Activated T-helper 1 cell treated with Interleukin-2 at 50 U/mL for 16 hours (primary cell): ENCODE measurements at places on chromosomes 4 and X.

- DNase-seq: no peak
Measured at GRCh38 chrX:141669689-141670088, 28.9 kb downstream of the SPANXD start.

DNA sequence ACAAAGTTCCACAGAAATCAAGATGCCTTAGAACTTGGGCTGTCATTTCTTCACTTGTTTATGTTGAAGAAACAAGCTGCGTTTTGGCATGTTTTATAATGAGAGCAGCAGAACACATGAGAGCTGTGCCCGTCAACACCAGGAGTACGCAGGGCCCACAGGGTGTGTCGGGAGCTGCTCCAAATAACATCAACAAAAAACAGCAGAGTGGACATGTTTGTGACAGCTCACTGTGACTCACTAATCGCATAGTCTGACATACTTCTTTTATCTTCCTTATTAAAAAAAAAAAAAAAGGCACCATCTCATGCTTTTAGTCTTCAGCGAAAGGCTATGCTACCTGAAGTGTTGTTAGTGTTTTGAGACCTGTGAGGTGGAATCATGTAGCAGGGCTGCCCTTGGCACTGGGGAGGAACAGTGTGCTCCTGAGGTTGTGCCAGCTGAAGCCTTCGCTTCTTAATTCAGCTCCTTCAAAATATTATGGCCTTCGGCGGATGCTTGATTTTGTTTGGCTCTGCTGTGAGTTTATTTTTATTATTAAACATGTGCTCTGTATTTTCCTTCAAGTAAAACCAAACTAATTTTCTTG lies 32.8 kb downstream of the FHDC1 start:
- no peak for DNase-seq

DNA sequence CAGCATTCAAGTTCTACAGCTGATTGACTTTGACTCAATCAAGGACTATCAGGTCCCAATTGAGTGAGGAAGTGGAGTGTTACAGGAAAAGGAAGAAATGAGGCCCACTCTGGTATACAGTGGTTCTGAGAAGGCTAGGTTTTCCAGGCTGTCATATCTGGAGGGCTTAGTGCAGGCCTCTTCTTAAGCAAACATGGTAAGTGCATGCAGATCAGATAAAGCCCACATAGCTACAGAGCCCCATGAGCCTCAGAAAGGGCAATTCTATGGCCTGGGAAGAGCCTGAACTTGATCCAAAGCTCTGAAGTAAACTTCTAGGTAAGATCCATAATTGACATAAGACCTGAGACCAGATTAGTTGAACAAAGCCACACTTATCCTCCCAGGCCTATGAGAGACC lies 29.0 kb upstream of the MAOA start:
- no peak for DNase-seq

GRCh38 chrX:130714665-130715064 lies 188.3 kb downstream of the ENOX2 start:
- no peak for DNase-seq

DNA sequence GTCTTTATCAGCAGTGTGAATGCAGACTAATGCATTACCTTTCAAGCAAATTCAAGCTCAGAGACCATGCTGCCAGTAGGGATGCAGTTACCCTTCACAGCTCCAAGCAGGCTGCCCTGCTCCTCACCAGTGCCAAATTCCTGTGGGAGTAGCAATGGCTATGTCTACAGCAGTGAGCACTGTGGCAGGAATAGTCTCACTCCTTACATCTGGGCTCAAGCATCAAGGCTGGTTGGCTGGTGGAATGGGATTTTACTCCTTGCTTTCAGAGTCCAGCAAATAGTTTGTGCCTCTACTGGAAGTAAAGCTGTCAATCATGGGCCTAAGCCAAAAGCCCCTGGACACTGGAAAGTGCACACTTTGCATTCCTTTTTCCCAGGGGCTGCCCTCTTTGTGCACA lies 1030.8 kb downstream of the SH3BGRL start:
- DNase-seq: no peak

DNA sequence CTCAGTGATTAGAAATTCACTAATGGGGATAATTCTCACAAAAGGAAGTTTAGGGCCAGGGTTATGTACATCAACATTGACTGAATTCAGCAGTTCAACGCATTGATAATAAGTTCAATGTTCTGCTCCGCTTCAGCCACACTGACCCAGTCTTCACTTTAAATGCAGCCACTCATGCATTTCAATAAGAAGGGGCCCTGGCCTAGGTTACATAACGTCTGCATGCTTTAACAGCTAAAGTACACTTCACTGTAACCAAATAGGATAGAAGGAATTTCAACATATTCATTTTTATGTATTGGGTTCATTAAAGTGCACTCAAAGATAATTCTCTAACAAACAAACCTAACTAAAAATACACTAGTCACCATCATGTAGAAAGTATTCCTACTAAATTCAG lies 12.8 kb upstream of the TSPAN7 start:
- DNase-seq: no peak
